Hypothalamus (tissue), 51 donors: ENCODE measurements at places on chromosomes 5 and 9.

- no peak for DNase-seq
These were observed 5.5 kb downstream of the ELP1 start for GRCh38 chr9:108928386-108928785.

GRCh38 chr9:91059713-91060112, 258.1 kb downstream of the SYK start:
- no peak for DNase-seq

DNA sequence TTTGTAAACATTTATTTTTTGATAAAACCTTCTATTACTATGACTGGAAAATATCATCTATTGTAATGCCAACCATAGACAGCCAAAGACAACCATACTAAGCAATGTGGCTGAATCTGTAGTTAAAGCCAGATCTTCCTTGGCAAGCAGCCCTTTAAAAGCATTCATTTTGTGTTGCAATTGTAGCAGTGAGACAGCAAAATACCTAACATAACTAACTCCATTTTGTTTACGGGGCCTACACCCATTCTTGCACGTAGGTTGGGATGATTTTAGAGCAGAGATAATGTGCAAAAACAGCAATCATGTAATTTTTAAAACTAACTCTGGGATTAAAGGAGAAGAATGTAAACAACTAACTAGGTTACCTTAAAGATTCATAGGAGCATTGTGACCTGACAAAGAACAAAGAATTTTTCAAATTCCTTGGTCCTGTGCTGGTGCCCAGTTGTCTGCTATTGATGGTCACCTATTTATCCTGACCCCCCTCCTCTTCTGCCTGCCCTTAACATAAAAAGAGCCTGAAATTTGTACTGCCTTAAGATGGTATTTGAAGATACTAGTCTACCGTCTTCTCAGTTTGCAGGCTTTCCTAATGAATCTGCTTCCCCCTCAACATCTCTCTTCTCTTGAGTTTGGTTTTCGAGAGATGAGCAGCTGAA, 10.6 kb downstream of the IFNA1 start:
- DNase-seq = no peak

- no peak for DNase-seq
These were observed 18.9 kb upstream of the MLANA start for GRCh38 chr9:5871785-5872184.

GRCh38 chr5:38650946-38651345, 94.5 kb upstream of the LIFR start:
- DNase-seq = no peak

DNA sequence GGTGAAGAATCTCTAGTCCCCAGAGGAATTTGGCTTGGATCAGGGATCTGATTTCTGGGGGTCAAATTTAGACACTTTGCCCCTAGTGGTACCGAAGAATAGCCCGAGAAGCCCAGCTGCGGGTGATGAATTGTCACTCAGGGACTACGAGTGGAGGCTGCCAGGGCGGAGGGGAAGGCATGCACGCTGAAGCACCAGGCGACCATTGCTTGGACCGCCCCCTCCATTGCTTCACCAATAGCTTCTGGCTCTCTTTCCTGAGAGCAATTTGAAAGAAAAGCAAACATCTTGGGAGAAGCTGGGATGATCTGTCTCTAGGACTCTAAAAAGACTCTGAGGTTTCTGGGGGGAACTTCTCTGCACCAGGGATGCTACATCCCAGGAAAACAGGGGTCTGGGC, 137.6 kb downstream of the CRB2 start:
- DNase-seq = no peak

DNA sequence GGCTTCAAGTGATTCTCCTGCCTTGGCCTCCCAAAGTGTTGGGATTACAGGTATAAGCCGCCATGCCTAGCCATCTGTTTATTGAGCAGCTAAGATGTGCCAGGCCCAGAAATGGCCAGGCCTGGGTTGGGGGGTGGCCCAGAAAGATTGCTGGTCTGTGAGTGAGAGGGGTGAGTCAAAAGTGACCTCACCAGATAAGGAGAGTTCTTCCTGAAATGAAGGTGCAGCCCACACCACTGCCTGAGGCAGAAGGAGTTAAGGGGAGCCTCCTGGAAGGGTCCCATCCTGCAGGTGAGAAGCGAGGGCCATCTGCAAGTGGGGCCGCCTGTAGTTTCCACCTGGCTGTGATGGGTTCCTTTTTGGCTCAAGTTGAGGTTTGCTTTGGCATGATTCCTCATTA, 96.9 kb upstream of the KLF4 start:
- DNase-seq = no peak

DNA sequence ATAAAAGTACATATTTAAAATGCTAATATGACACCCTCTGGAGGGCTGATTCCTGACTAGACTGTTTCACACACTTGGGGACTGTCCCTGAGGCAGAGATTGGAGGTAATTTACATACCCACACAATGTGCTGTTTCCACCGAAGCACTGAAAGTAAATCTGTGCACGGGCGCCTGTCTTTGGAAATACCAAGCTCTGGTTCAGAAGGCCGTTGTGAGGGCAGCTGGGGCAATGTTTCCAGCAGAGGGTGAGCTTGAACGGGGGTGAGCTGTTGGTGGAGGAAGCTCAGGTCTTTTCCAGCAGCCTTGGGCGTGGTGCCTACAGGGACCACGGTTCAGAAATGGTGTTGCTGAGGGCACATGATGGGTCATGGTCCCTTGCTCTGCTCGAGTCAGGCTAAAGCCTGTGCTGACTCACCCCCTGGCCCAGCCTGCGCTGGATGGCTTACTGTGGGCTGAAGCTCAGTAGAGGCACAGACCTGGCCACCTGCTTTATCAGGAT, 25.8 kb upstream of the HMCN2 start:
- DNase-seq = no peak

GRCh38 chr5:158458086-158458485, 599.1 kb upstream of the CLINT1 start:
- no peak for DNase-seq

DNA sequence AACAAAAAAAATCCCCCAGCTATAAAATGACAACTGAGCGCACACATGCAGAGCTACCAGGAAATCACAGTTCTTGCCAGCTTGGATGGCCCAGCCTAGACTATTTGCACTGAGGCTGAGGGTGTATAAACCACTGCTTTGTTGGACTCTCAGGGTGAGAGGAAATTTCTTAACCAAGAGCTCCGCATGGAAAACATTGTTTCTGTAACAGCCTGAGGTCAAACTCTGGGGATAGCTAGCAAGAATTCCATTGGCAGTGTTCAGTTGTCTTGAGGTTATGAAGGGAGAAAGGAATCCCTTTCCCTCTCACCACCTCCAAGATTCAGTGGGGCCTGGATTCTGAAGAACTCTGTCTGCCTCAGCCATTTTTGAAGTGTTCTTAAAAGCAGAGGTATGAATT, 360.0 kb downstream of the OSTF1 start:
- DNase-seq = no peak

DNA sequence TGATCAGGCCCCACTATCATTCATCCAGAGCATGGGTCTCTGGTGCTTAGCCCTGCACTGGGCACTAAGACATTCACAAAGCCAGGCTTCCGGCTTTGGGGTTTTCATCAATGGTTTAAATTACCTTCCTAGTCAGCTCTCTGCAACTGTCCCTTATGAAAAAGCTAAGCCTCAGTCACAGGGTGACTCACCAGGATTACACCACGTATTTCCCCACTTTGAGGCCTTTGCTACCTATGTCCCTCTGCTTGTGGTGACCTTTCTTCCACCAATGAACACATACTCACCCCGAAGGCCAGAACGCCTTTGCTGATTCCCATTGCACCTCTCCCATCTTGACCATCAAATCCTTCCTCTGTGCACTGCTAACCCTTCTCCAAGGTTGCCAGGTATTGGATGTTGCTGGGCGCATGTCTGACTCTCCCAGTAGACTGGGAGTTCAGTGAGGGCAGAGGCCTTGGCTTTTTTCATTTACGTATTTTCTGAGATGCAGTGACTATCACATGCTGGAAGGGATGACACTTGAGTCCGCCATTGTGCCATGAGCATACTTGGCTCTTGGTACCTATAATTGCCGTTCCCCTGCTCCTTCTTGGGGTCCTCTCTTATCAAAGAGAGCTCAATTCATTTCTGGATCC, 58.7 kb upstream of the TNFSF8 start:
- DNase-seq = no peak

DNA sequence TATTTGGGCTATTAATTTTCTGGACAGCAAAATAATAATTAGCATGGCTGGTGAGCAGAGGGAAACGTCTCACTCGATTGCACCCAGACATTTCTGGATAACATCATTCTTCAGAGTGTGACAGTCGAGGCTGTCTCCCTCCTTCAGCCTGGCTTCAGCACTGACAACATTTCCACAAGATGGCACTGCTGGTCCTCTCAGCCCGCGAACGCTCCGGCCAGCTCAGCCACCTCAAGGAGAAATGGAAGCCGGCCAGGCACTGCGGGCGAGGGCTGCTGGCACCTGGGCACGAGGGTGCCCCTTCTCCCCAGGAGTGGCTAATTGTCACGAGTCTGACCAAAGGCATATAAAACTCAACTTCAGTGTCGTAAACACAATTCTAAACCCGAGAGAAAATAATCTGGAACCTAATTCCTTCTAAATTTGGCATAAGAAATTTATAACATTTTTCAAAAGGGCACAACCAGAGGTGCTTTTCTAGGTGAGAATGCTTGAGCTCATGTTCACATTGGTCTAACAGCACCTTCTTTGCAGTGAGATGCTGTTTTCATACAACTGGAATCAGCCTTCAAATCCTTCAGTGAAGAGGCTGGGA, 65.9 kb downstream of the DAP start:
- DNase-seq = peak; percentile 29

DNA sequence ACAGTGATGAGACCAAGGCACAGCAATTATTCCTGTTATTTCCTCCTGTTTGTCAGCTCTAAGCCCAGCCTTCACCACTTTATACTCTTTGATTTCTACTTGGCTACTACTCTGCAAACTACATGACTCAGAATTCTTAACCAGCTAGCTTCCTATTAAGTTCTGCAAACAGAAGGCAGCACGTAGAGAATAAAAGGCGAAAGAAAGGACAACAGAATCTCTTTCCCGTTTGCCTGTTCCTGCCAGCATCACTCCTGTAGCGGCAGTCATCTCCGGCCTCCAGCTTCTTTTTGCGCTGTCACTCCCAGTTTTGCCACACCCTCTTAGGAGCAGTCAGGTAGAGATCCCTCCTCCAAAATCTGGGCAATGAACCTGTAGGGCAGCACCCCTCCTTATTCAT, 29.9 kb downstream of the DPYSL3 start:
- DNase-seq = no peak

GRCh38 chr5:67607958-67608357, 411.4 kb upstream of the CD180 start:
- no peak for DNase-seq

GRCh38 chr9:117095081-117095480, 319.8 kb downstream of the ASTN2 start:
- no peak for DNase-seq

DNA sequence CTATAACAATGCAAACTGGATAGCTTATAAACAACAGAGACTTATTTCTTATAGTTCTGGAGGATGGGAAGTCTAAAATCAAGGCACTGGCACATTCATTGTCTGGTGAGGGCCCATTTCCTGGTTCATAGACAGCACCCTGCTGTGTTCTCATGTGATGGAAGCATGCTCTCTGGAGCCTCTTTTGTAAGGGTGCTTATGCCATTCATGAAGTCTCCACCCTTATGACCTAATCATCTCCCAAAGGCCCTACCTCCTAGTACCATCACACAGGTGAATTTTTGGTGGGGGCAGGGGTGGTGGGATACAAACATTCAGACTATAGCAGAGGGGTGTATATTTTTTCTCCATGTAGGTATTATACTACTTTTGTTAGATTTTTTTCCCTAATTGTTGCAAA, 92.4 kb downstream of the UNC13B start:
- no peak for DNase-seq

DNA sequence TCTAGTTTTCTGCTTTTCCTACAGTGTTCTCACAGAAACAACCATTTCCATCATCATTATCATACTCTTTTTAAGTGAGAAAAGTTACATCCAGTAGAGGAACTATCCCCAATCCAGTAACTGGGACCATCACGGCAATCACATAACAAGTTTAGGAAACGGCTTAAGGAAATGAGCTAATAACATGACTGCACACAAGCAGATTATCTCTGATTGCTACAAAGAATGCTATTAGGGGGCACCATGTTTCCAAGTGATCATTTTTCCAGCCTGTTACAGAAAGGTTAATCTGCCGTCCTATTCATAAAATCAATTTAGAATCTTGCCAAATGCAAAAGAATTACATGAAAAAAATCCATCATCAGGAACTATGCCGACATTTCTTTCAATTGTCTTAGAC, 94.6 kb downstream of the EFNA5 start:
- DNase-seq = no peak

GRCh38 chr9:118992813-118993794, 376.1 kb downstream of the BRINP1 start:
- DNase-seq = no peak

GRCh38 chr5:68409259-68409658, 193.7 kb downstream of the PIK3R1 start:
- DNase-seq = no peak

GRCh38 chr5:90473396-90474234, 956 bp downstream of the MBLAC2 start:
- peak; percentile 64 for DNase-seq

GRCh38 chr5:109034306-109034705, 286.6 kb downstream of the FER start:
- no peak for DNase-seq

DNA sequence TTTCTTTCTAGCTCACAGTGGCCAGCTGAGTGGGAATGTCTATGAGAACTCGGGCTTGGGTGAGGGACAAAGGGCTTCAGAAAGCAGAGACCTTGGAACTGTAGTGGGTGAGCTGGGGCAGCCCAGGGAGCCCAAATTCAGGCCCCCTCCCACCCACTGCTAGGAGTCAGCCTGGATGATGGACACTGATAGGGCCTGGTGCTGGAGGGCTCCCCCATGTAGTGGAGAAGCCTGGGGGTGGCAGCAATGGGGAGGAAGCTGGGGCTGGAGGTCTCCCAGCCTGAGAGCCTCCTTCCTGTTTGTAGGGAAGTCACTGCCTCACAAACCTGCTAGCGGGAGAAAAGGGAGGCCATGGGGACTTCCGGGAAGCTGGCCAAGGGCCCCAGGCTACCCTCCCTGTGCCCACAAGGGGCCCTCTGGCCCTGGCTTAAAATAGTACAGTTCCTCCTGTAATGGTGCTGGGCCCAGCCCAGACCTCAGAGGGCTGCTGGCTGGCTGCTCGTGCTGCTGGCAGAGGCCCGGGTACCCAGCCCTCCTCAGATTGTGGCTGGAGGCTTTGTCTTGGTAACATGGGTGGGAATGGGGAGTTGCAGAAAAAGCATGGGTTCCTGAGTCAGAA, 6.3 kb upstream of the NR5A1 start:
- no peak for DNase-seq
